Activated CD4-positive, CD25-positive, alpha-beta regulatory T cell treated with anti-CD3 and anti-CD28 coated beads, Interleukin-2, amount 50 U/mL, for 16 hours (primary cell): ENCODE measurements at places on chromosomes 13 and 19.

- no peak for DNase-seq
These were observed 3.9 kb downstream of the IRF2BP1 start for GRCh38 chr19:45881909-45882528.

- DNase-seq = no peak
These were observed 63.0 kb downstream of the TBC1D4 start for GRCh38 chr13:75418997-75419396.

- no peak for DNase-seq
These were observed 41.0 kb upstream of the SIAH3 start for GRCh38 chr13:45892513-45892912.

GRCh38 chr13:30607908-30608307 lies 9.8 kb upstream of the USPL1 start:
- DNase-seq = peak; percentile 56

GRCh38 chr13:60226507-60226906 lies 62.8 kb upstream of the DIAPH3 start:
- DNase-seq = no peak

DNA sequence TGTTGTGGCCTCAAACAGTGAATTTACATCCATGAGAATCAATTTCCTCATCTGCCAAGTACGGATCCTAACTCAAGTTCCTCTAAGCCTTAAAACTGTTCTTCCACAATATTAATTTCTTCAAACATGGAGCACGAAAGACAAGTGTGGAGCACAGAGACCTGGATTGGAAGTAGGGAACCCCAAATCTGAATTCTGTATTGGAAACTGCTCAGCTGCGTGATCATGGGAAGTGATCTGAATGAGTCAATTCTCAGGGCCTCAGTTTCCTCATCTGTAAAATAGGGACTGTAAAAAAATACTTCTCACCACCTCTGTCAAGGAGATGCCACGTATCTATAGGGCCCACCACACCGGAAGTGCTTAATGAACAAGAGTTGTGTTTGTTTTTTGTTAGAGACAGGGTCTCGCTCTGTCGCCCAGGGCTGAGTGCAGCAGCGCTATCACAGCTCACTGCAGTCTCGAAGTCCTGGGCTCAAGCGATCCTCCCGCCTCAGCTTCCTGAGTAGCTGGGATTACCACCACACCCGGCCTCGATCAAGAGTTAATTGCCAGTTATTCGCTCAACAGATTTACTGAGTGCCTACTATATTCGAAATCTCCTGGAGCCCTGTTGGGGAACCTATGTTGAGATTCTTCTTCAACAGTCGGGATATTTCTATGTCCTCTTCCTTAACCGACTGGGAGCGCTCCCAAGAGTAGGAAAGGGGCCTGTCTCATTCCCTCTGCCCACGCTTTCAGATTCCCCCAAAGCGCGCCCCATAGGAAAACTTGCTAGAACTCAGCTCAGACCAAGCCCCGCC lies 1.6 kb downstream of the SERTAD3 start:
- no peak for DNase-seq

- DNase-seq = no peak
These were observed 69.5 kb downstream of the ZNF723 start for GRCh38 chr19:22901431-22902130.

- DNase-seq = no peak
These were observed 20.3 kb downstream of the LYL1 start for GRCh38 chr19:13082192-13083007.

- DNase-seq = no peak
These were observed 158.7 kb downstream of the IRS2 start for GRCh38 chr13:109627649-109628048.

- DNase-seq = no peak
These were observed 88.6 kb downstream of the SPACA7 start for GRCh38 chr13:112464720-112465119.

GRCh38 chr19:45117167-45117594 lies 24.2 kb downstream of the PPP1R37 start:
- DNase-seq = no peak

GRCh38 chr19:18904334-18905057 lies 8.5 kb upstream of the CERS1 start:
- no peak for DNase-seq

DNA sequence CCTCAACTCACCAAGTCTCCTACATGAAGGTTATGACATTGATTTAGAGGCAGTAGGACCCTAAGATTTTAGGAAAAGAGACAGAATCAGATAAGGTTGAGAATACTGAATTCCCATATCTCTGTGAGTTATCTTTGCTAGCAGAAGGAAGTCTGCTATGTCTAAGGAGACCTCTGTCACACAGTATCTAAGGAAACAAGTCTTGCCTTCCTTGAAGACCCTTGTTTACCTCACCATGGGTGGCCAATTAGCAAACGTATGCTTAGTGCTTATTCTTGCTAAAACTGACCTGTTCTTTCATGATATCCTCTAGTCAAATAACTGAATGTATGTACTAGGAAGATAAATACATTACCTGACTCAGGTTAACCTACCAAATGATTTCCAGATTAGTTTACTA lies 855.4 kb upstream of the SLITRK1 start:
- DNase-seq = no peak

DNA sequence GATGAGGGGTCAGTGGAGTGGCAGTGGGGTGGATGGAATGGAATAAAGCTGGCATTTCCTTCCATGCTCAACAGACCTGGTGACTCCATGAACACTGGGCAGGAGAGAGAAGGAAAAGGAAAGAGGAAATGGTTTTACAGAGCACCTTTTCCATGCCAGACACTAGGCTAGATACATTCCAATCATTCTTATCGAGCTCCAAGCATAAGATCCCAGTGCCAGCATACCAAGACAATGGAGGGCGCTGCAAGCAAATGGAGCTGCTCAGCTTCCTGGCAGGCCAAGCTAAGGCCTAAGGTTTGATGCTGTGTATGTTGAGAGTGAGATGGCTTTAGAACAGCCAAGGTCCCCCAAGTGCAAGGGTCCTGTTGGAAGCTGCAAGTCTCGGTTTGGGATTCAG lies 113.2 kb downstream of the HSPH1 start:
- DNase-seq = no peak

- no peak for DNase-seq
These were observed 481.7 kb upstream of the SLC10A2 start for GRCh38 chr13:103547914-103548313.

DNA sequence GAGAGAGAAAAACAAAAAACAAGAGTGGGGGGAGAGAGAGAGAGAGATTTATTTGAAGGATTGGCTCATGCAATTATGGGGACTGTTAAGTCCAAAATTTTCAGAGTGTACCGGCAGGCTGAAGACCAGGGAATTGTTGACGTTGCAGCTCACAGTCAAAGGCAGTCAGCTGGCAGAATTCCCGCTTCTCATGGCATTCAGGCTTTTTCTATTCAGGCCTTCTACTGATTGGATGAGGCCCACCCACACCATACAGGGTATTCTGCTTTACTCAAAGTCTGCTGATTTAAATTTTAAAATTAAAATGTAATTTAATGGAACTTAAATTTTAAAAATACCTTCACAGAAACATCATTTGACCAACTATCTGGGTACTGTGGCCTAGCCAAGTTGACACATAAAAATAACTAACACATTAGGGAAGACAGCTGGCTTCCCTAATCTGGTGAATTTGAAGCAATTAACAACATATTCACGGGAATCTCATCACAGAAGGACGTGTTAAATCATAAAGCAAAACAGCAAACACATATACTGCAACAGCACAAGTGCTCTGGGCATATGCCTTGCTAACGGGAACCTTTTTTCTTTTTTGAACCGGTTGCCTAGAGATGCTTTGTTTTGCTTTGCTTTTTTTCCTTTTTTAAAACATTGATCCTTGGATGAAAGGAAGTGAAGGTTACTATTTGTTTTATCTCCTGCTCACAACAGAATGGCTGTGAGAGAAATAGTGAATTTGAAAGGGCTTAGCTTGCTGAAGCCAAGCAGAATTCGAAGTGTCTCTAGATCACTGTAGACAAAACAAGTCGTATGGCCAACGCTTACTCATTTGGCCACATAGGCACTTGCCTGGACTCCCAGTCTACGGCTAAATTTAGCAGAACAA lies 505.1 kb downstream of the IRS2 start:
- no peak for DNase-seq

GRCh38 chr13:65456150-65456912 lies 1773.8 kb downstream of the PCDH9 start:
- DNase-seq = no peak

DNA sequence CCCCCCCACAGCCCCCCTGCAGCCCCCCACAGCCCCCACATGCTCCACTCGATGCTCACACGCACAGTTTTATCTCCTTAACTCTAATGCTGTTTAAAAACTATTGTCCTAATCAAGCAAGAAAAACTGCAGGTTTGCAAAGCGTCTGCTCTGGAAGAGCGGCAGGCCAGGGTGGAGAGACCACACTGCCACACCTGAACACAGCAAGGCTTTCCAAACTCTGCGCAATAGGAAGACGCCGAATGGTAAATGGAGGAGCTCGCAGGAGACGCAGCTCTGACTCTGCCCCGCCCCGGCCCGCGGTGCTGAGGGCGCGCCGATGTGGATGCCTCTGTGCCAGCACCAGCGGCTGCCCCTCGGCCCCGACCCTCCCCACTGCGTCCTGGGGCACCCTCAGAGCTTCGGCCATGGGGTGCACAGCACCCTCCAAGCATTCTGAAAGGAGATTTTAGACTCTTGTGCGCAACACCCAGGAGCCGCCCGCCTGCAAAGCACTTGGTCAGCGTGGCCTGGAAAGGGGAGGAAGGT lies 32.4 kb downstream of the RASA3 start:
- DNase-seq = no peak

- no peak for DNase-seq
These were observed 32.1 kb upstream of the ZNF492 start for GRCh38 chr19:22601906-22602630.

GRCh38 chr19:33005440-33005839 lies 33.4 kb downstream of the FAAP24 start:
- no peak for DNase-seq

GRCh38 chr13:108813587-108814170 lies 184.3 kb downstream of the MYO16 start:
- DNase-seq = no peak

- DNase-seq = no peak
These were observed 6.9 kb upstream of the CDK8 start for GRCh38 chr13:26247011-26247410.

- DNase-seq = no peak
These were observed 883.5 kb downstream of the UQCRFS1 start for GRCh38 chr19:28329429-28329828.

DNA sequence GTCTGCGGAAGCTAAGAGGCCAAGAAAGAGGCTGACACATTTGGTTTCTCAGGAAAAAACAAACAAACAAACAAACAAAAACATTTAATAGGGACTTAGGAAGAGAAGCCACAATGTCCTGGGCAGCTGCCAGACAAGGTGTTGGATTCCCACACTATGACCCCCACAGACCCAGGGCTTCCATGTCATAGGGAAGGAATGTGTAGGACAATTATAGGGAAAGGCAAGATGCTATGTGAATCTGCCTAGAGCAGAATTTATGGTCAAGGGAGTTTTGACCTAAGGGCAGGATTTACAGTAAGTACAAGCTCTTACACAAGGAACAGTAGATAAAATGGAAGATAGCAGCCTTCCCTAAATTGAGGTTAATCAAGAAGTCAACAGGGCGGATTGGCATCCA lies 9.1 kb upstream of the CDADC1 start:
- DNase-seq = no peak

DNA sequence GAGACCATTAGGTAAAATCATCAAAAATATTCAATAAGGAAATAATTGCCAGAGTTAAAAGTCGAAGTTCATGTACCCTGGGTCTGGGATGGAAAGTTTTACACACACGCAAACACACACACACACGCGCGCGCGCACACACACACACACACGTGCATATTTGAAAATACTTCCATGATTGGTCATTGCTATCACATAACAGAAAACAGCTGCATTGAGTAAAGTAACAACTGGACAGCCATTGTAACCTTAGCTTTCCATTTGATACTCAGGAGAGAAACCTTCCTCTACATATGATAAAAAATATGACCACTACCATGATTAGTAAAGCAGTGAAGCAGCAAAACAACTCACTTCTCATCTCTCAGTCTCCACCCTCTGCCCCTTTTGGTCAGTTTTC lies 490.0 kb upstream of the SGCG start:
- no peak for DNase-seq

- no peak for DNase-seq
These were observed 43.1 kb downstream of the PCCA start for GRCh38 chr13:100131863-100132574.

DNA sequence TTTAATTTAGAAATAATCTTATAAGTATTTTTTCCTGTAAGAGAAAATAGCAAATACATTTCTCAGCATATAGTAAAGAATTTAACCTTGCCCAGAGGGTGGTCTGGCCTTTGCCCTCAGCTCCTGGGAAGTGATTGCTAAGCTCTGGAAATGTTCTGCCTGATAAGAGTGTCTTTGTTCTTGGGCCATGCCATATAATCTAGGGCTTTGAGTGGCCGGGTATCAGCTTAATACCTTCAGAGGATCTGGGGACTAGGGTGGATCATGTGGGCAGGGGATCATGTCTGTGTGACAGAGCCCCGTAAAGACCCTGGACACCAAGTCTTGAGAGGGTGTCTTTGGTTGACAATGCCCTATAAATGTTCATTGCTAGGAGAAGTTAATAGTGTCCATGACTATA lies 1032.4 kb upstream of the MIR17HG start:
- DNase-seq = no peak

DNA sequence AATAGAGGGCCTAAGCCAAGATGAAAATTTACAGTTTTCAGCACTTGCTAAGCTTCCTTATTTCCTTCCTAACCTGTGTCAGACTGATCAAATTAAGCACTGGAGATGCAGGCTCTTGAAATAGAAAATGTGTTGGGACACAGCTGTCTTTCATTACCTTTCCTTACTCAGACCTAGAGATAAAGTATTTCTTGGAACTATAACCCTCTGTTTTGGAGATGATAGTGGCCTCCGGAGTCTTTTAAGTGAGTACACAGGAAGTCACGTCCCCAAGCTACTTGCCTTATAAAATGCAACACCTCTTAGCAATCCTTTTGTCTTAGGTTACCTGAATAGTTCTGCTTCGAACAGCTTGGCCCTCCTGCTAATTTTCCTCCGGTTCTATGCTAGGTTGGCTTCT lies 12.4 kb upstream of the AKAP11 start:
- DNase-seq = no peak

DNA sequence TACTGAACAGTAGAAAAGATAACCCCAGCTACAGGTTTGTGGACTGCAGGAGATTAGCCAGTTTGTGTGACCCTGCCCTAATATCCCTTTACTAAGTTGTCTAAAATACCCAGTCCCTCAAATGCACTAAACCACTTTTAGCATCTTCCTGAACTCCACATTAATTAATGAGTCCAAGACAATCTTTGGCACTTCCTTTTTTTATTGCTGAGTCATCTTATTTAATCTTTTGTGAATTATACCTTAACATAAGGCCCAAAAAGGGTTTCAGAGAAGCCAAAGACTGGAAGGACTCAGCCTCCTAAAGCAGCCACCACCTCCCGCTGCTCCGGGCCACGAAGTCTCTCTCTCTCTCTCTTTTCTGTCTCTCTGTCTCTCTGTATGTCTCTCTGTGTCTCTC lies 48.8 kb upstream of the PDCD5 start:
- no peak for DNase-seq

GRCh38 chr19:14916848-14917247 lies 24.4 kb upstream of the OR7C2 start:
- DNase-seq = no peak
